Endothelial cell of umbilical vein (primary cell): ENCODE measurements at places on chromosomes 6 and 20.

DNA sequence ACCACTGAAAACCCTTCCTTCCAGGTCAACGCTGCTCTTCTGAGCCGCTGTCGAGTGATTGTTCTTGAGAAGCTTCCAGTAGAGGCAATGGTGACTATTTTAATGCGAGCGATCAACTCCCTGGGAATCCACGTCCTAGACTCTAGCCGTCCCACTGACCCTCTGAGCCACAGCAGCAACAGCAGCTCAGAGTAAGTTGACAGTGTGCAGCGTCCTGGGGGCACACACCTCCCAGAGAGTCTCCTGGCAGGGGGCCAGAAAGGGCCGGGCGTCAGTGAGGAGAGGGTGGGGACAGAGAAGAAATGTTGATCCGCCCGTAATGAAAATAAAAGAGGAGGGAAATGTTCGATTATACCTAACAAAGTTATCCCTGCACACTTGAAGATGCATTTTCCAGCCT is 5.0 kb downstream of the WRNIP1 start:
- peak; percentile 79 for DNase-seq

DNA sequence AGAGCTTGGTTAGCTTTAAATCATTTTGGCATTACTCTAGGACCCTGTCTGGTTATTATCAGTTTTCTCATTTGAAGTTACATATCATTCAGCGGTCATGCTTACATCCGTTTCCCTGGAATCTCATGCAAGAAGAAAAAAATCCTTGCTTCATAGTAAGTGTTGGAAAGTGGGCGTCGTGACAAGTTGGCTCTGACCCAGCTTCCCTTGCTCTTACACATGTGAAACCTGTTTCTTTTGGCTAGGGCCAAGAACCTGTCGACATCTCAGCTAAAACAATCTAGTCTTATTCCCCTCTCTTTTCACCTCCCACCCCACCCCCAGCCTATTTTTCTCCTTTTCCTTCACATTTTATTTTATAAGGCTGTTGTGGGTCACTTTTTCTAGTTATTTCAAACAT is 45.5 kb downstream of the ANKS1A start:
- peak; percentile 96 for DNase-seq

DNA sequence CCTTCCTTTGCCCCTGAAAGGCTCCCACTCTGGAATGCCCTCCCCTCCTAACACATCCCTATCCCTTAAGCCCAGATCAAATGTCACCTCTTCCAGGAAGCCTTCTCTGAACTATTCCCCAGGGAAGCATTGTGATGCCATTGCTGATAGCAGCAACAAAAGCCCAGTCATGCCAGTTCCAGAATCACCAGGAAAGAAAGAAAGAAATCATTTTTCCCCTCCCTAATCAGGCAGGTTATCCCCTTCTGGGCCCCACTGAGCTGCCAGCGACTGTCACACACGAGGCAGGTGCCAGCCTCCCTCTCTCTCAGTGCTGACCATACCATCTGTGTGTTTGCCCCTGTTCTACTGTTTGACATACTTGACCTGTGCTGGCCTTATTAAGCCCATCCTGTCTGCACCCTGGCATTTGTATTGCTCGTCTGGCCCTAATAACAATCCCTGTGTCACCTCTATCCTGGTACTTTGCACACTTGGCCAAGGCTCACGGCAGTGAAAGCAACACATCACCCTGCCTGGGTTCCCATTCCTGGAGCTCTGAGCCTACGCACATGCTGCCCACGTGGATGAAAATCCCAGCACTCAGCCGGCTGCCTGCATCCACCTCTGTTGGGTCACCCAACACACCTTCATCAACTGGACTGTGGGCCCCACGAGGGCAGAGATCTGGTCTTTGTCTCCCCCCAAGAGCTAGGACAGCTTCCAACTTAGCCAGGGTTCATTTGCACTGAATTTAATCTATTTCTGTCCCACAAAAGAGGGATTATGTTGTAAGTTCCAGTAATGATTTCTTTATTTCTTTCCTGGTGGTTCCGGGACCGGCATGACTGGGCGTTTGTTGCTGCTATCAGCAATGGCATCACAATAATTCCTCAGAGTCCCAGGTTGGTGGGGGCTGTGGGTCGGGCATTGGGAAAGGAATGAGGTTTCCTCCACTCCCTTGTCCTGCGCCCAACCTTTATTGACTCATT is 5.3 kb upstream of the BPIFB1 start:
- DNase-seq: no peak

GRCh38 chr20:5430670-5431069 is 113.9 kb upstream of the PROKR2 start:
- DNase-seq: no peak

DNA sequence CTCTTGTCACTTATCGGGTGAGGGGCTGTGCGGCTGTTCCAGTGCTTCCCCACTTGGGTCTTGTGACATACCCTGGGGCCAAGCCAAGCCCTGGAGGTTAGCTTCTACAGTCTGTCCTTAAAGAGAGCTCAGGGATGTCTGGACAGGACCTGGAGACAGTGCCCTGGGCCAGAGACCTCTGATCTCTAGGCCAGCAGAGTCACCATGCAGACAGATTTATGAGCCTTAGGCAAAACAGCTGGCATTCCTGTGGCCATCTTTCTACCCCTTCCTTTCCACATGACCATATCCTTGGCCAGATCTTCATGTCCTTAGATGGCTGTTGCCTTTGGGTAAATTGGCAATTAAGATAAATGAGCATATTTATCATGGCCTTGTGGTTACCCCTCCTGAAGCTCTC is 678.6 kb downstream of the MAFB start:
- no peak for DNase-seq

GRCh38 chr6:90080876-90081481 is 186.7 kb downstream of the GJA10 start:
- DNase-seq: no peak

DNA sequence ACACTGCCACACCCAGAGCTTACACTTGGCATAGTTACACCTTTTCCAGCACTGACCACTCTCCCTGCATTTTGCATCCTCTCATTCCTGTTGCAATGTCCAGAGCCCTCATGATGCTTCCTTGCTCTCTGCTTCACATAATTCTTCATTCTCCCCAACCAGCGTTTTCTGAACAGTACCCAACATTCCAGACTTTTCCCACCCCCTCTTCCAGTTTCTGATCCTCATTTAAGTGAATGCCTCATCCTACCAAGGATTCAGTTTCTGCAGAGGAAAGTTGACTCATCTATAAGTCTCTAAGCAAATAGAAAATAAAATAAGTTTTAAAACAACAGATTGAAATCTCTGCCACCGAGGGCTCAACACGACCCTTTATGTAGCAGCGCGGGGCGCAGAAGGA is 321.3 kb upstream of the TCF21 start:
- no peak for DNase-seq

DNA sequence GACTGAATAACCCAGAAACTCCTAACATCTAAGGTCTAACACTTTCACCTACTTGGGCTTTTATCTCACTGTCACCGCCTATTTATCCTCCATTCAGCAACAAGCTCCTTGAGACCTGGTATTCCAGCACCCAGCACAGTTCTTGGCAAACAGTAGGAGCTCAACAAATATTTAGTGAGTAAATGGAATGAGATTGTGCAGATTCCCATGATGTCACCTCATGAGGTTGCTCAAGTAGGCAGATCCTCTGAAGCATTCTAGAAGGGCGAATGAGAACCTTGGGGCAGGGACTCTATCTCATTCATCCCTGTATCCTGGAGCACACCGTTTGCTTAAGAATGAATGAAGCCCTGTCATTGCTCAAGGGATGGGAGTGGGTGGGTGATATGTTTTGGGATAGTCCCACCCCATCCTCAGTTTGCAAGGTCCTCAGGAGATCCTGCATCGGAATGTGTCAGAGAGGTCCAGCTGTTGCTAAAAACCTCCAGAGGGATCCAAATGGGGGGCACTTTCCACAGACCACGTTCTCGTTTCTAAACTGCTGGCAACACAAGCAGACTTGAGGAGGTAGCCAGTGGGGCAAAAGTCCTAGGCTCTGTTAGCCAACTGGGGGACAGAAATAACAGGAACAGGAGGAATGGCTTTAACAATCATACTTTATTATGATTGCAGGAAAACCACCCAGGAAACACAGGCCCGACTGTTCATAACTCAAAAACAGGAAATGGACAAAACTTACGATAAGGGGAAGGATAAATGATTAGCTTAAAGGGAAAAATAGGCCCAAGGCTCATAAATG is 42.0 kb downstream of the EDN1 start:
- no peak for DNase-seq

DNA sequence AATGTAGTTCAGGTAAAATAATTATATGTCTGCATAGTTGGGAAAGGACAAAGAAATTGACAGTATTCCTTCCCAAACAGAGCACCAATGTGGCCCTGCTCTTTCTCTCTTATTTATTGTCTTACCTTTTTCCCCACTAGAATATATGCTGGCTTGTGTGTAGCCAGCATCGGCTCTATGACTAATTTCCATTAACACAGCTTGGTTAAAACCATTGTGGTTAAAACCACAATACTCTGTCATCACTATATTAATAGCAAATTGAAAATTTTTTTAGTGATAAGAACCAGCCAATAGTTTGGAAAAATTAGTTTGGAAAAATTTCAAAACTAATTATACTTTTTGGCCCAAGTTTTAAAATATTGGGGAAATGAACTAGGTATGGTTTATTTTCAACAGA is 535.1 kb downstream of the UTRN start:
- DNase-seq: no peak

- peak; percentile 65 for DNase-seq
Measured at GRCh38 chr20:37202267-37202943, 23.1 kb upstream of the MROH8 start.

DNA sequence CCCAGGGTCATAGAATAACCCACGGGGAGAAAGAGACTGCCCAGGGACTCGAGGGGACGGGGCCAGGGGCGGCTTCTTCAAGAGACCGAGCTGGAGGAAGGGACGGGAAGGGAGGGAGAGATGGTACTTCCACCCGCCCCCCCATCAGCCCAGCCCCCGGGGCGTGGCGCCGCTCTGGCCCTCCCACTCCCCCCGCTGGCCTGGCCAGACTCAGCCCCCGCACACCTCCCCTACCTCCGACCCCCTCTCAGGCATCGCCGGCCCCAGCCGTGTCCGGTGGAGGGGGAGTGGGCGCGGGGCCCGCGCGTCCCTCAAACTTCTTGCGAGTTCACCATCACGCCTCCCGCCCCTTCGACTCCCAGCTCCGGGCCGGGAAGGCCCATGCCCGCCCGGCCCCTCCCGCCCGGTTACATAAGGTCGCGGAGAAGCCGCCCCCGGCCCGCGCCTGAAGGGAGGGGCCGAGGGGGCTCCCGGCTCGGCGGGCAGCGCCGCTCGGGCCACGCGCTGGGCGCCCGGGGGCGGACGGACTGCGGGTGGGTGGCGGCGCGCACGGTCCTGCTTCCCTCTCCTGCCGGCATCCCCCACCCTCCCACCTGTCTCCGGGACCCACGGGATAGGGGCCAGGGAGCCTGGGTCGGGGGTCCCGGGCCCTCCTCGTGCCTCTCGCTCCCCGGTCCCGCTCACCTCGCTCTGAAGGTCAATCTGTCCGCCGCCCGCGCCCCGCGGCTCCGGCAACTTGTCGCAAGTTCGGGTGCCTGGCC is 562 bp downstream of the TFEB start:
- DNase-seq: peak; percentile 72

- no peak for DNase-seq
Measured at GRCh38 chr6:30790724-30791383, 46.5 kb upstream of the IER3 start.

GRCh38 chr6:22903826-22904225 is 334.5 kb downstream of the HDGFL1 start:
- no peak for DNase-seq

DNA sequence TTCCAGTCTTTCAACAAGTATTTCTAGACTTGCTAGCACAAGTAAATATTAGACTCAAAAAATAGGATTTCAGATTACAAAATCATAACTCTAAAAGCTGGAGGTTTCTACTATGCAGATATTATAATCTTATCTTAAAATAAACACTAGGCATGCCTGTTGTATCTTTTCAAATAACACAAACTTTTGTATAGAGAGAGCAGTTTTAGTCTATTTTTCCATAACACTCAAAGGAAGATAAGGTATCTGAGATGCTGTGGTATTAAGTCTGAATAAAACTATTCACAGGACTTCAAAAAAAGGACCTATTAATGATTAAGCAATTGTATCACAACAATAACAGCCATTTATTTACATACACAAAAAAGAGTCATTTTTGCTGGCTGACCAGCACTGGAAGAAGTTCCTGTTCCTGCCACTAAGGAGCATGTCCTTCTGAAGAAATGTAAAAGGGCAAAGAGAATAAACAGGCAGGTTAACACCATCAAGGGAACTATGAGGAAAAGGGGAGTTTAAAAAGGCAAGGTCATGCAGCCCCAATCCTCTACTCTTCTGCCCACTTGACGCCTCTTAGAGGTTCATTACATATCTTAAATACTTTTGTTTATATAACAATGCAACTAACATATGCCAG is 39.4 kb downstream of the REPS1 start:
- DNase-seq: no peak

GRCh38 chr6:22101163-22101562 is 195.7 kb downstream of the PRL start:
- DNase-seq: no peak

GRCh38 chr6:109420751-109421150 is 19.7 kb downstream of the PPIL6 start:
- no peak for DNase-seq

GRCh38 chr6:151722342-151722741 is 85.1 kb upstream of the ESR1 start:
- DNase-seq: no peak

DNA sequence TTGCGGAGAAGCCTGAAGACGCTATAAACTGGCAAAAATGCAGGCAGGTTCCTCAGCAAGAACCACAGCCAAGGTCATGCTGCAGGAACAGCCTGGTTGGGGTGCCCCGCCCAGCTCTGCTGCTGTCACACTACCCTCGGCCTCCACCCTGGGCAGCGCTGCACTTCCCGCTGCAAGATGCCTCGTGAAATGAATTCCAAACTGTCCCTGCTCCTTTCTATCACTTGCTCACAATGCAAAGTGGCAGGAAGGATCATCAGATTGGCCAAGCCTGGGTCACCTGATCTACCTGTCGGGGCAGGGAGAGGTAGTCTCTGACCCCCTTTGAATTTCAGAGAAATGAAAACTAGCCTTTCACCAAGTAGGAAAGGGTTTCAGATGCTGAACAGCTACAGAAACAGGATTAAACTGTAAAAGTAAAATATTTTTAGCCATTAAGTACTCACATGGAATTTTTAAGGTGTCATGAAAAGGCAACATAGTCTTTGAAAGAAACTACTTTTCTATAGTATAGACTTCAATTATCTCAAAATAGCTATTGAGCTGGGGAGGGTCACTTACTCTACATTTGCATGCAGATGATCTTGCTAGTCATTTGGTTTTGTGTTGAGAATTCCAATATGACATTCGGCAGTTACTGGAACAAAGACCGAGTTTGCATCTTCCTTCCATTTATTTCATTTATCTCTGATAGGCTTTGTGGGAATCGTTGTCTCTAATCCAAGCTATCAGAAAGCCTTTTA is 236.4 kb upstream of the ASCC3 start:
- no peak for DNase-seq
